ENCODE measurements at places on chromosomes 13 and 19.

DNA sequence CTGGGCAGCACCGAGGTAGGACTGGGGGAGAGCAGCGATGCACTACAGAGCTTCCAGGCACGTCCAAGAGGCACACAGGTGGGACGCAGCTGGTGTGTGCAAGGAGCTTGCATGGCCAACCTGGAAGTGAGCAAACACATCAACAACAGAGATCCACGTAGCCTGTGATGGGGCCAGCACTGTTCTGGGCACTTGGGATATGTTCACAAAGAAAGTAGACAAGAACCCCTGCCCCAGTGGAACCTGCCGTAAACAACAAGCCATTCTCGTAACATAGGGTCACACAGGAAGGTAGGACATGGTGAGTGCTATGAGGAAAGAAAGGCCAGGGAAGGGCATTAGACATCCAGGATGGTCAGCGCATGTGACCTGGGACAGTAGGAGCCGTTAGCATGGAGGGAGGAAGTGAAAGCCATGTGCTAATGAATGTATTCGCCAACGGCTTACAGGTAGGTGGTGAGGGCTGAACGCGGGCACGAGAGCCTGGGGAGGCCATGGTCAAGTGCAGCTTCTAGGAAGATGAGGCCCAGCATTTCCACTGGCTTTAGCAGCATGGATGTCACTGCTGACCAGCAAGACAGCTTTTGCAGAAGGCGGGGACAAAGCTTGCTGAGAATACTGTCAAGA is 105.5 kb downstream of the TEX26 start:
- no peak for DNase-seq

DNA sequence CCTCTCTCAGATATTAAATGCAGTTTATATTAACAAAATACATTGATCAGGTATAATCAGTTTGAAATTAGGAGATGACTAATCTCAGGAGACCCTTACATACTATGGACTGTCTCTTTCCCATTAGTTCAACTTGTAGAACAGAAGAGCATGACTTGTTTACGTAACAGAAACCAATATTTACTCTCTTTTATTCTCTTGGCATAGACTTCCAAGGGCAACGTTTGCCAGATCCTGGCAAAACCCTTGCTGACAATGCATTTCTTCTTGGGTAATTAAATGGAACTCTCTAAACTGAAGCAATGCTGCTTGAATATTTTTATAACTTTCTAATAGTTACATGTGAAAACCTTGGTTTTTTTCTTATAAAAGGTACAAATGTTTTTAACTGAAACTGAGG is 68.3 kb upstream of the MYO16 start:
- DNase-seq: no peak

DNA sequence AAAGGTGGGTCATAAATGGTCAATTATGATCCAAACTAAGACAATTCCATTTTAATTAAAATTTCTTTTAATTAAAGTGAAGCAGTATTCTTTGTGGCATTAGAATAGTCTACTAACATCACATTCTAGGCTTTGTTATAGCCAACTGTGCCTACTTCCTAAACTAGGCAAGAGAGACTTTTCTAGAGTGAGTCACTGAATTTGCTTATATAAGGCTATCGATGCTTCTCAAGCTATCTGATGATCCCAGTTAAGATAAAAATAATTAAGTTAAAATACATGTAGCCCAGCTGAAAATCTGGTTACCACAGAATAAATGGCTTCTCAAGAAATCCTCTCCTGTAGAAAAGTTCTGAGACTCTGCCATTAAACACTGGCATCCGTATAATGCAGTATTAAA is 12.5 kb downstream of the ANKRD10 start:
- DNase-seq: no peak

DNA sequence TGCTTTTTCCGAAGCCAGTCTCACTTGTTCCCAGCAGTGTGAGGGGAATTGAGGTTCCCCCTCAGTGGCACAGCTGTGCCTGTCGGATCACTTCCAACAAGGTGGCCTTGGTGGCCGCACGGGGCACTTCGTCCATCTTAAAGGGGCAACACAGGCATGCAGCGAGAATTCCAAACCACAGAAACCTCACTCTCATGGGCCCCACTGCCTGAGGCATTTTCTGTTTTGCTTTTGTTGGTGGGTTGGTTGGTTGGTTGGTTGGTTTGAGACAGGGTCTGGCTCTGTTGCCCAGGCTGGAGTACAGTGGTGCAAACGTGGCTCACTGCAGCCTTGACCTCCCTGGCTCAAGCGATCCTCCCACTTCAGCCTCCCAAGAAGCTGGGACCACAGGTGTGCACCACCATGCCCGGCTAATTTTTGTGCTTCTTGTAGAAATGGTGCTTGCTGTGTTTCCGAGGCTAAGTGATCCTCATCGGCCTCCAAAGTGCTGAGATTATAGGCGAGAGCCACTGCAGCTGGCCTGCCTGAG is 3.7 kb upstream of the NDUFS7 start:
- no peak for DNase-seq

DNA sequence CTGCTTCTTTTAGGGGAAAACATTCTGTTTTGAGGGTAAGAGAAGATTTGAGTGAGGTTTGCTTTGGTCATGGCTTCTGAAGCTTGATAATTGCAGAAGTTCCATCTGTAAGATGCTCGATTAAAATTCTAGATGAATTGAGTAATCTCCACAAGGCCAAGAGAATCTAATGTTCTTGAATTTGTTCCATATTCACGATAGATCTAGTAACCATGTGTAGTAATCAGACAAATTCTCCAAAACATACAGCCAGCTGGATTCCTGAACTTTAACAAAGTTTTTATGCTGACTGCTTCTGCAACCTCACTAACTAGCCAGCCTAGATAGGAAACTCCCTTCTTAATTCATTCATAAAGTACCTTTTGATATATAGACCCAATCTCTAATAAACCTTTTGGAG is 92.7 kb downstream of the COL4A2 start:
- no peak for DNase-seq

- DNase-seq: no peak
Measured at GRCh38 chr19:54047616-54048015, 16.1 kb downstream of the VSTM1 start.

DNA sequence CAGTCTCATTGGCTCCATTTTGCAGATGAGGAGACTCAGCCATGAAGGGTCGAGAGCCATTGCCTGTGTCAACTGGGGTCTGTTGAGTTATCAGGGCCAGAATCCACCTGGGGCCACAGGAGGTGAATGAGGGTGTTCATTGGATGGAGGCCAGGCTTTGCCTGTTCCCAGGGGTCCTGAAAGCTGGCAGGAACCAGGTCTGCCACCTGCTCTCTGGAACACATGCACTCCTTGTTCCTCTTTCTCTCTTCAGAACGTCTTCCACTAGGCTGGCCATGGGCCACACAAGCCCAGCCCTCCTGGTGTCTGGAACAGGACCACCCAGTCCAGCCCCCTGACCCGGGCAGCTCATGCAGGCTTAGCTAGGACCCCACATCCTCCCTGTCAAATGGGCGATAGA is 21.1 kb downstream of the PPP1R37 start:
- no peak for DNase-seq

DNA sequence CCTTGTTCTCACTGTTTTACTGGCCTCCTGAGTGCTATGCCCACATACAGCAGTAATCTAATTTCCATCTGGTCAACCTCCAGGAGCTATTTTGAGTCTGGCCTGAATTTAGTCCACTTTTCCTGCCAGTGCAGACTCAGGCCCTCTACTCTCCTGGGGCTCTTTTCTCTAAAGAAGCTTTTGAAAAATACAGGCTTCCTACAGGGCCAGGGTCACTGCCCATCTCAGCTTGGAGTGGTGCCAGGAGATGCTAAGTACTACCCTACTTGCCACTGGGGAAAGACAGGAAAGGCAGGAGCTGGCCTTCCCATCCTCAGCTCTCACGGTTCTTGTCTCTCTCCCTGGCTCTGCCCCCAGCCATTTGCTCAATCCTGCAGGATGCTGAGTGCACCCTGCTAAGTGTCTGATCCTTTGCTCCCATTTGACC is 101.7 kb upstream of the SERP2 start:
- no peak for DNase-seq

DNA sequence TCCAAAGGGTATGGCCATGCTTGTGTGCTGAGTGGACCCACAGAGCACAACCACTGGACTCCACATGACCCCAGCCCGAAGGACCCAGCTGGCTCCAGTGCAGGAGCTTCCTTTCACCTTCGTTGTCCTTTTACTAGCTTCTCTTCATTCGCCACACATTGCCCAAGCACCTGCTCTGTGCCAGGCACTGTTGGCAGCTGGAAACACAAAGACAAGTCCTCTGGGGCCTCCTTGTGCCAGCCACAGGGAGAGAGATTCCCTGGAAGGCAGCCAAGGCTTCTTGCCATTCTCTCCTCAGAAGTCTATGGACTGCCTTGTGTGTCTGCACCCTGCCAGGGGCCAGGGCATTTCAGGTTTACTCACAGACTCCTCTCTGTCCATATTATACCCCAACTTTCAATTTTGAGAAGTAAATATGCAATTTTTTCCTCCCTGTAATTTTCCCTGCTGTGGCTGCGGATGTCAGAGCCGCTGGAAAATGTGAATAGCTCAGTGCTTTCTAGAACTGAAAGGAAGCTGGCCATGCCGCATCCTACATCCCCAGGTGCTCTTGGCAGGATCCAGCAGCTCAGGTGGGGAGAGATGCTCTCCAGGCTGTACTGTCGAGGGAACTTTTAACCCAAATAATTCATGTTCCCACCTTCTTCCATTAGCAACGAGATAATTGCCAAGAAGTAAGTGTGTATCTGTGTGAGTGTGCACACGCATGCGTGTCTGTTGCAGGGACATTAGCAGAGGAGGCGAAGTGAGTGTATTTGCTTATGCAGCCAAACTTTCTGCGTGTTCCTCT is 57.2 kb downstream of the CHST8 start:
- no peak for DNase-seq

GRCh38 chr19:50147462-50148423 is 15.3 kb downstream of the IZUMO2 start:
- DNase-seq: peak; percentile 73

GRCh38 chr13:21668732-21669275 is 2.1 kb upstream of the FGF9 start:
- DNase-seq: peak; percentile 42

- no peak for DNase-seq
Measured at GRCh38 chr13:72774019-72774418, 7.7 kb downstream of the DIS3 start.

- DNase-seq: no peak
Measured at GRCh38 chr13:42164557-42165125, 107.3 kb upstream of the AKAP11 start.

DNA sequence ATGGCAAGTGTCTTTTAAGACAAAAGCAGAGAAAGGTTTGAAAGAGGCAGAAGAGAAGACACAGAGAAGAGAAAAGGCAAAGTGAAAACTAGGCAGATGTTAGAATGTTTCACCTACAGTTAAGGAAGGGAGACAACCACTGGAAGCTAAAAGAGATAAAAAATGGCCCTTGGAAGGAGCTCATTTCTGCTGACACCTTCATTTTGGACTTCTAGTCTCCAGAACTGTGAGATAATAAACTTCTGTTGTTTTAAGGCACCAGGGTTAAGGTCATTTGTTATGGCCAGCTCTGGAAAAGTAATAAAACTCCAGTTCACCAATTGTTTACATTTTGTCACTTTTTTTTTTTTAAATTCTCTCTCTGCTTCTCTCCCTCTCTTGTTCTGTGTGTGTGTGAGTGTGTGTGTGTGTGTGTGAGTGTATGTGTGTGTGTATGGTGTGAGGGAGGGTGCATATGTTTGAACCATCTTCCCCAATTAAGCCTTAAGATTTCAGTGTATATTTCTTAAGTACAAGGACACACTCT is 374.6 kb downstream of the DACH1 start:
- no peak for DNase-seq

DNA sequence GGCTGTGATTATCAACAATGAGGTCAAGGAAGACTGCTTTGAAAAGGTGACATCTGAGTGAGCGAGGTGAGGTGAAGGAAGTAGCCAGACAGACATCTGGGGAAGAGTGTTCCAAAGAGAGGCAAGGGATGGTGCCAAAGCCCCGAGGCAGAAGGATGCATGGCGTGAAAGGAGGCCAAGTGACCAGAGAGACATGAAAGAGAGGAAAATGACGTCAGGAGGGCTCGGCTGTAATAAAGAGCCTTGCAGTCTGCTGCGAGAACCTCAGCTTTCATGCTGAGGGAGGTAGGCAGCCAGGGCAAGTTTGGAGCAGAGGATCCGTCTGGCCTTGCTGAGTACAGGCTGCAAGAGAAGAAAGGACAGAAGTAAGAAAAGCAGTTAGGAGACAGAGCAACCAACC is 50.8 kb downstream of the FOXO1 start:
- no peak for DNase-seq

DNA sequence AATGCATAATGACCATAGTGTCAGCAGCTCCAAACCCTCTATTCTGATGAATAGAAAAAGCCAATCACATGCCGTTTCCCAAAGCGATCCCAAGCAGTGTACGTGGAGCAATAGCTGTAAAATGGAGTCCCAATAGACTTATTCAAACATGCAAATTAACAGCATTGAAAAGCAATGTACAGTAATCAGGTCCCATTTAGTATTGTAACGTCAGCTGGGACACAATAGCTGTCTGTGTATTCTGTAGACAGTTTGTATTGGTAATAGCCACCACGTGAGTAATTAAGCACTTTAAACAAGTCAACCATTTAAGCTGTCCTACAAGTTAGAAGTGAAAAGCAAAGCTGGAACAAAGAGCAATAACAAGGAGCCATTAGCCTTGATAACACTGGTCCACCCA is 698.2 kb downstream of the PCDH17 start:
- DNase-seq: no peak

GRCh38 chr19:31350033-31350692 is 927 bp upstream of the TSHZ3 start:
- no peak for DNase-seq

DNA sequence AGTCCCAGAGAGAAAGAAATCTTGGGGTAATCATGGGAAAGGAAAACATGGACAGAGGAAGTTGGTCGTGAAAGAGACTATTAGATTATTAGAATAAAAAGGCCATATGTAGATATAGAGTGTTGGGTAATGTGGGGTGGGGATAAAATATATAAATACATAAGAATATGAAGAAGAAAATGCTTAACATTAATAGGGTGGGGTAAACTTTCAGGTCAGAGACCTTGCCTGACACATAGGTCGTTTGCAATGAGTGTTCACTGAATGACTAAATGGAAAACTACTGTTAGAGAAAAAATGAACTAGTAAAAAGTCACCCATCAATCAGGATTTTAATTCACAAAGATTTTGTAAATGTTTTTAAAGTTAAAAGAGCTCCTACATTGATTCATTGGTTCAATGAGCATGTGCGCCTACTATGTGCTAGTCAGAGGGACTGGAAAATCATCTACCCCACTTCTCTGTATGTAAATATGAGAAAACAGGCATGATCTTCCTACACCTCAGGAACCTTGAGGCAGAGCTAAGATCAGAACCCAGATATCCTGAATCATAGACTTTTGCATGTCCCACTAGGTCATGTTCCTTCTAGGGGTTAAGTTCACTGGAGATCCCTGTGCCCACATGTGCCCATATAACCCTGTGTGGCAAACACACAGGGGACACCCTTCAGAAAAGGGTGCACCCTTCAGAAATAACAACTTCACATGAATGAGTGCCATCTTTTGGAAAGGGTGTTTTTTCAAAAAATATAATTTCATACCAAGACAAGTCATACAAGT is 24.6 kb upstream of the KLF12 start:
- no peak for DNase-seq

DNA sequence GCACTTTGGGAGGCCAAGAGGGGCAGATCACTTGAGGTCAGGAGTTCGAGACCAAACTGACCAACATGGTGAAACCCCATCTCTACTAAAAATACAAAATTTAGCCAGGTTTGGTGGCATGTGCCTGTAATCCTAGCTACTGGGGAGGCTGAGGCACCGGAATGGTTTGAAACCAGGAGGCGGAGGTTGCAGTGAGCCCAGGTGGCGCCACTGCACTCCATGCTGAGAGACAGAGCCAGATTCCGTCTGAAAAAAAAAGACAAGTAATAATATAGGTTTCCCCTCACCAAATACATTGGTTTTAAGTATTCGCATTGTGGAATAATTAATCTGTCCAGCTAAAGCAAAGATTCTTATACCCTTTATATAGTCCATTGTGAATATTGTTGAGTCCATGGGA is 1544.6 kb downstream of the OLFM4 start:
- no peak for DNase-seq

Data from activated CD4-positive, alpha-beta T cell treated with anti-CD3 and anti-CD28 coated beads, Interleukin-2, Interleukin-6, amounts not matched to agents 100 ng/mL and 50 ng/mL, durations not matched to agents 16 hours and 8 hours (primary cell).